Stomach (tissue), 19 donors: ENCODE measurements at places on chromosomes 4 and X. TPM values are rescaled to one million over a fixed set of nuclear protein-coding genes. Genes with fewer than 3 reads are reported as not detected.

NR3C2 gene
- 36.4 TPM for total RNA-seq

SYNPO2 gene
- 644 TPM for total RNA-seq

TRIML2 gene
- total RNA-seq: not detected

SAGE1 gene
- not detected for total RNA-seq

SAT1 gene
- total RNA-seq: 1,041 TPM

PCDH7 gene
- 56.0 TPM for total RNA-seq

GPM6B gene
- total RNA-seq: 10.9 TPM

NR0B1 gene
- not detected for total RNA-seq

SPANXD gene
- not detected for total RNA-seq

GAGE12G gene
- total RNA-seq: not detected

PCDH19 gene
- total RNA-seq: under 0.01 TPM

ADH1C gene
- 76.5 TPM for total RNA-seq

MAGEE2 gene
- total RNA-seq: not detected

XK gene
- total RNA-seq: 15.9 TPM

MAGEA11 gene
- not detected for total RNA-seq

MSANTD1 gene
- 1.7 TPM for total RNA-seq

PRR32 gene
- total RNA-seq: not detected

ASB9 gene
- total RNA-seq: 5.5 TPM

WDR17 gene
- total RNA-seq: 1.9 TPM

CNGA2 gene
- not detected for total RNA-seq

CCSER1 gene
- 5.4 TPM for total RNA-seq

CDKL5 gene
- under 0.01 TPM for total RNA-seq

PABPC1L2B gene
- total RNA-seq: not detected

CXCL6 gene
- 4.3 TPM for total RNA-seq

HHIP gene
- 0.29 TPM for total RNA-seq

ADAM29 gene
- not detected for total RNA-seq

PWWP3B gene
- 4.6 TPM for total RNA-seq
